ENCODE measurements at places on chromosomes 12 and 14.

DNA sequence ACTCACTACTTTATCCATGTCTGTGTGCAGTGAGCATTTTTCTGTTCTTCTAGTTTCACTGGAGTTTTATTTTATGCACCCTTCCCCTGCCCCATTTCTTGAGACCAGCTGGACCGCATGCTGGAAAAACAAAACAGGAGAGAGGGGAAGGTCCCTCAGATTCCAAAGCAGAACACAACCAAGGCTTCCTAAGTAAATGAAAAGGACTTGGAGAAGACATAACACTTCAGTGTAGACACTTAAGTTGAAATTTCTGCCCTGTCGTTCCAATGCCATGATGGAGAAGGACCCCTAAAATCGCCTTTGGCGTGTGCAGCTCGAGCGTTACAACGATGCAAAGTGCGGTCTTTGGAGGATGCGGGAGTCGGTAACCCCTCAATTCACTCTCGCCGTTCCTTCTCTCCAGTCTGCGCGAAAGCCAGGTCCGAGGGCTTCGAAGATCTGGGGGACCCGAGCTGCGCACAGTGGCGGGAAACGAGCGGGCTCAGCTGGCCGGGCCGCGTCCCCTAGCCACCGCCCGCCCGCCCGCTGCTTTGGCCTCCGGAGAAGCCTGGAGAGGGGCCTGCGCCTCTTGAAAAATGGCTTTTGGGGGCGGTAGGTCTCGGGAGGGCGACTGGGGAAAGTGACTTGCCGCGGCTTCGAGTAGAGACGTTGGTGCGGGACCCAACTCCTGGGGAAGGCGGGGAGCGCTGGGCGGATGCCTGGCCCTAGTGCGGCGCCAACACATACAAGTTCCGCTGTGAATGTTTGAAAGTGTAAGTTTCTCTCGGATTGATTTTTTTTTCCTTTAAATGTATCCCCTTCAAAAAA lies 11.2 kb upstream of the HOXC13 start:
- DNase-seq, result no peak
- no peaks in the 10 kb centered on the region for H3K4me1 ChIP-seq
- no peaks in the 10 kb centered on the region for H3K36me3 ChIP-seq
- H3K27me3 ChIP-seq, result peaks cover 74% of the 10 kb centered on the region
- no peak overlapping the region for H3K27ac ChIP-seq

GRCh38 chr14:71424941-71425340 lies 507.3 kb upstream of the RGS6 start:
- H3K36me3 ChIP-seq, result no peaks in the 10 kb centered on the region
- DNase-seq, result no peak
- no peak overlapping the region for H3K4me3 ChIP-seq
- no peak overlapping the region for H3K27ac ChIP-seq

GRCh38 chr12:57929092-57929830 lies 12.1 kb upstream of the ATP23 start:
- H3K36me3 ChIP-seq, result no peaks in the 10 kb centered on the region
- no peak for DNase-seq
- H3K27ac ChIP-seq, result no peak overlapping the region
- no peaks in the 10 kb centered on the region for H3K4me1 ChIP-seq

DNA sequence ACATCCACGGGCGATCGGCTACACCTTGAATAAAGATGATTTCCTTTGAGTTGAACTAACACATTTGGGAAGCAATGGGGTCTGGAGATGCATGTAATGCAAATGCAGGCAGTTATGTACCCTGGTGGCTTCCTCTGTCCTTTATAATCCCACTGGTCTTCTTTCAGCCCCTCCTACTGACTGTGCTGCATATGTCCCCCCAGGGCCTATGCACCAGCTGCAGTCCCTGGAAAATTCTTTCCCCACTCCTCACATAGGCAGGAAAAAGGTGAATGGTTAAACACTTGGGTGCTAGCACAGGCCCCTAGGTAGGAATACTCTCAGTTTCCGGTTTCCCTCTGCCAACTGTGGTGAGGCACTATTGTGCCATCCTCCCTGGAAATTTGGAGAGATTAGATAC lies 294.8 kb upstream of the SOX5 start:
- H3K27ac ChIP-seq, result no peak overlapping the region
- H3K27me3 ChIP-seq, result no peaks in the 10 kb centered on the region
- H3K4me1 ChIP-seq, result no peaks in the 10 kb centered on the region
- H3K4me3 ChIP-seq, result no peak overlapping the region
- no peak for DNase-seq

- H3K36me3 ChIP-seq, result no peaks in the 10 kb centered on the region
- no peaks in the 10 kb centered on the region for H3K27me3 ChIP-seq
- peak; percentile 91 for DNase-seq
- peak overlapping the region; percentile 65 for H3K27ac ChIP-seq
- H3K4me1 ChIP-seq, result peaks cover 10% of the 10 kb centered on the region
- H3K4me3 ChIP-seq, result no peak overlapping the region
Measured at GRCh38 chr12:96434107-96434506, 33.9 kb upstream of the CDK17 start.

DNA sequence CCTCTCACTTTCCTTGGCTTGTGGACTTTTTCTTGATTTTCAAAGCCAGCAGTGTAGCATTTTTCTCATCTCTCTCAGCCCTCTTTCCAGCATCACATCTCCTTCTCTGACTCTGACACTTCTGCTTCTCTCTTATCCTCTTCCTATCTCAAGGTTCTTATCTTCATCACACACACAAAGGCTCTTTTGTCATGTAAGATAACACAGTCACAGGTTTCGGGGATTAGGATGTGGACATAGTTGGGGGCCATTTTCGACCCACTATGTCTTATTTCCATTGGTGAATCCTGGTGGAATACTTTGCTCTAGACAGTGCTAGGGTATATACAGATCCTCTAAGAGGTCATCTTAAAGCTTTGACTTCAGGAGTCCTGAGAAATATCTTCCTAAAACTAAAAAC lies 719.3 kb upstream of the TBX3 start:
- no peaks in the 10 kb centered on the region for H3K36me3 ChIP-seq
- no peaks in the 10 kb centered on the region for H3K27me3 ChIP-seq
- no peak overlapping the region for H3K27ac ChIP-seq
- no peaks in the 10 kb centered on the region for H3K4me1 ChIP-seq
- DNase-seq, result no peak

GRCh38 chr14:64610049-64610746 lies 60.4 kb downstream of the PPP1R36 start:
- no peaks in the 10 kb centered on the region for H3K4me1 ChIP-seq
- no peak for DNase-seq
- H3K4me3 ChIP-seq, result no peak overlapping the region

GRCh38 chr14:43795600-43796228 lies 711.4 kb downstream of the FSCB start:
- no peaks in the 10 kb centered on the region for H3K27me3 ChIP-seq
- H3K4me3 ChIP-seq, result no peak overlapping the region
- no peaks in the 10 kb centered on the region for H3K36me3 ChIP-seq
- DNase-seq, result no peak
- no peaks in the 10 kb centered on the region for H3K4me1 ChIP-seq
- no peak overlapping the region for H3K27ac ChIP-seq

- peak; percentile 27 for DNase-seq
- H3K4me1 ChIP-seq, result no peaks in the 10 kb centered on the region
- H3K27me3 ChIP-seq, result no peaks in the 10 kb centered on the region
- no peak overlapping the region for H3K27ac ChIP-seq
- no peak overlapping the region for H3K4me3 ChIP-seq
Measured at GRCh38 chr14:49303946-49304516, 282.1 kb downstream of the RPS29 start.

- H3K27me3 ChIP-seq, result no peaks in the 10 kb centered on the region
- no peaks in the 10 kb centered on the region for H3K4me1 ChIP-seq
- no peak for DNase-seq
- H3K36me3 ChIP-seq, result no peaks in the 10 kb centered on the region
- H3K4me3 ChIP-seq, result no peak overlapping the region
Measured at GRCh38 chr14:75911883-75912282, 69.9 kb downstream of the TGFB3 start.

GRCh38 chr12:77500089-77500488 lies 330.6 kb upstream of the NAV3 start:
- H3K27me3 ChIP-seq, result no peaks in the 10 kb centered on the region
- no peaks in the 10 kb centered on the region for H3K36me3 ChIP-seq
- H3K4me3 ChIP-seq, result no peak overlapping the region
- DNase-seq, result no peak

GRCh38 chr12:5437589-5437988 lies 5.7 kb downstream of the NTF3 start:
- no peak overlapping the region for H3K4me3 ChIP-seq
- H3K27me3 ChIP-seq, result peaks cover 17% of the 10 kb centered on the region
- H3K4me1 ChIP-seq, result no peaks in the 10 kb centered on the region
- H3K36me3 ChIP-seq, result no peaks in the 10 kb centered on the region

DNA sequence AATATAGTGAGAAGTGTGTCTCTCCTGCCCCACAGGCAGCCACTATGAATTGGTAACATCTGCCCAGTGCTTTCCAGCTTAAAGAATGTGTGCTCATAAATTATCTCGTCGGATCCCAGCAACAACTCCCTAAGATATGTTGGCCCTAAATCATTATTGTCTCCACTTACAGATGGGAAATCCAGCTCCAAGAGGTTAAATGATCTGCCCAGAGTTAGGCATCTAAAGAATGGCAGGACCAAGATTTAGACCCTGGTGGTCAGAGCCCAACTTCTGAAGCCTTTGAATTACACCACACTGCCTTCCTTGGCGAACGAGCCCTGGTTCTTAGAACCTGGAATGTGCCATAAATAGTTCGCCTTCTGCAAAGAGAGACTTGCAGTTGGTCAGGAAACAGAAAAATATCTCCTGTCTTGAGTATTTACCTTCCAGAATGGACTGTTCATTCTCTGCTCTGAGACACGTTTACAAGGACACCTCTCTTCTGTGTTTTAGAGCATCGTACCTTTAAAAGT lies 20.1 kb upstream of the PLEK2 start:
- H3K4me1 ChIP-seq, result no peaks in the 10 kb centered on the region
- no peak for DNase-seq
- no peak overlapping the region for H3K27ac ChIP-seq
- H3K27me3 ChIP-seq, result no peaks in the 10 kb centered on the region
- no peak overlapping the region for H3K4me3 ChIP-seq

DNA sequence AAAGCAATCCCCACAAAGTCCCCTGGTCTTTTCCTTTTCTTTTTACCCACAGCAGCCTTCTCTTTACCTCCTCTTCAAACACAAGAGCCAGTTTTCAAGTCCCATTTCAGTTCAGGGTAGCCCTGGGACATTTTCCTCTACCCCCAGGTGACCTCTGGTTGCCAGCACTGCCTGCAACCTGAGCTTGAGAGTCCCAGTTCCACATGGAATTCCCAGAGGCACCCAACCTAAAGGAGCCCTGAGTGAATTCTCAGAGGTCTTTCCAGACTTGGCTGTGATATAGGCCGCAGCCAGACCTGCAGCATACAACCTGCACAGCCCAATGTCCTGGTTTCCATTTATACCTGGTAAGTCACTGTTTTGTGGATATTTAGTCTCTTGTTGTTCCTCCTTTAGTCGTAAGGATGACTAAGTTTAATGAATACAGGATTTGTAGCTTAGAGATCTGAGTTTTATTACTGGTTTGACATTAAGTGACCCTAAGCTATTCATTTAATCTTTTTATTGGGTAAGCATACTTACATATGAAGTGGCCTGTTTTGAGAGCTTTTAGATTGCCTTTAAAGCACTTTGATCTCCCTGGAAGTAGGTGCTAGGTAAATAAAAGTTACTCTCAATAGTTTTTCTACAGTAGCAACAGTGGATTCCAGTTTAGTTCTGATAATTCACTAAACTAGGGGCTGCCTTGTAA lies 159.8 kb downstream of the TGFB3 start:
- H3K36me3 ChIP-seq, result no peaks in the 10 kb centered on the region
- no peak overlapping the region for H3K27ac ChIP-seq
- H3K4me1 ChIP-seq, result 0 out of 2 replicates have a peak, but pooled peaks cover 6% of the 10 kb centered on the region
- H3K4me3 ChIP-seq, result no peak overlapping the region
- no peaks in the 10 kb centered on the region for H3K27me3 ChIP-seq

GRCh38 chr14:23301969-23302289 lies 730 bp downstream of the PPP1R3E start:
- no peak for DNase-seq
- H3K27me3 ChIP-seq, result no peaks in the 10 kb centered on the region
- peak overlapping the region; percentile 76 for H3K4me3 ChIP-seq
- H3K36me3 ChIP-seq, result no peaks in the 10 kb centered on the region

GRCh38 chr12:22533155-22533554 lies 11.2 kb downstream of the C2CD5 start:
- H3K4me3 ChIP-seq, result no peak overlapping the region
- H3K27me3 ChIP-seq, result no peaks in the 10 kb centered on the region
- peaks cover 20% of the 10 kb centered on the region for H3K36me3 ChIP-seq
- no peak overlapping the region for H3K27ac ChIP-seq
- H3K4me1 ChIP-seq, result no peaks in the 10 kb centered on the region

DNA sequence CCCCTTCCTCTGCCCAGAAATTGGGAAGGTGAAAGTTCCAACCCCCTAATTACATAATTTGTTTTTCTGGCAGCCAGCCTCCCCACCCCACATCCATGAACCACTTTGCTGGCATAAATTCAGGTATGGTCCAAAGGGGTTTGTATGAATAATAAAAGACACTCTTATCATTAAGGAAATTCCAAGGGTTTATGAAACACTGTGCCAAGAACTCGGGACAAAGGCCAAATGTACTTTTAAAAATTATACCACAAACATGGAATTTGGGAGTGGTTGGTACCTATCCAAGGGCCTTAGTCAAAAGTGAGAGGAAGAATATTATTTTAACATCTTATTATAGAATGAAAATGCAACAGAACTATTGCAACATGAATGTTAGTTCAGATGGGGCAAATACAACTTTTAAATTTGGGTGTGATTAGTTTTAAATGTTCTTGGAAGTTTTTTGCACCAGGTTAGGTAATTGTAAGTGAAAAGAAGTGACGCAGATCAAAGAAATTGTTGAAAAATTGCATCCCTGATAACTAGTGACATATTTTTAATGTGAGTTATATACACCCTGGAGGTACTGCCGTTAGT lies 217.8 kb downstream of the TMEM117 start:
- H3K4me1 ChIP-seq, result no peaks in the 10 kb centered on the region
- no peak overlapping the region for H3K27ac ChIP-seq
- H3K4me3 ChIP-seq, result no peak overlapping the region
- H3K36me3 ChIP-seq, result no peaks in the 10 kb centered on the region
- no peak for DNase-seq

DNA sequence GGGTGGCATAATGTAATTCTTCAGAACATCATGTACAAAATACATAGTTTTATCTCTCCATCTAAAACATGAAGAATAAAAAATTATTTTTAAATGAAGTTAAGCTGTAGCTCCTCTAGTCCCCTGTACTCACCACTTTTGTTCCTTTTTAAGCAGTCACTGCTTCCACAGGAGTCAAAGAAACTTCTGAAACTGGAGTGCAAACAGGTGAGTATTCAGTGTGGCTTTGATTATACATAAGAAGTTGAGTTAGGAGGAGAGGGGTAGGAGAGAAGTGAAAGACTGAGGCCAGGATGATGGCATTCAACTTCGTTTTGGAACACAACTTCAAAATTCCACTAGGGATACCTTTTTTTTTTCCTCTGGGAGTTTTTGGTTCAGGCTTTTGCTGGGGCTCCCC lies 131.4 kb upstream of the CNTN1 start:
- DNase-seq, result peak; percentile 52
- no peaks in the 10 kb centered on the region for H3K27me3 ChIP-seq
- H3K36me3 ChIP-seq, result no peaks in the 10 kb centered on the region
- H3K4me3 ChIP-seq, result peak overlapping the region; percentile 63
- peaks cover 11% of the 10 kb centered on the region for H3K4me1 ChIP-seq
- H3K27ac ChIP-seq, result peak overlapping the region; percentile 79

GRCh38 chr14:85634205-85634604 lies 104.3 kb downstream of the FLRT2 start:
- no peaks in the 10 kb centered on the region for H3K27me3 ChIP-seq
- peak; percentile 13 for DNase-seq
- H3K27ac ChIP-seq, result no peak overlapping the region
- no peak overlapping the region for H3K4me3 ChIP-seq
- H3K4me1 ChIP-seq, result no peaks in the 10 kb centered on the region
